MG63 (cell line): ENCODE measurements at places on chromosomes 3 and 15. TPM values are rescaled to one million over a fixed set of nuclear protein-coding genes. Genes with fewer than 3 reads are reported as not detected.

- DNase-seq, result no peak
These were observed 97.9 kb downstream of the APBA2 start for GRCh38 chr15:28983432-28984311.

DNA sequence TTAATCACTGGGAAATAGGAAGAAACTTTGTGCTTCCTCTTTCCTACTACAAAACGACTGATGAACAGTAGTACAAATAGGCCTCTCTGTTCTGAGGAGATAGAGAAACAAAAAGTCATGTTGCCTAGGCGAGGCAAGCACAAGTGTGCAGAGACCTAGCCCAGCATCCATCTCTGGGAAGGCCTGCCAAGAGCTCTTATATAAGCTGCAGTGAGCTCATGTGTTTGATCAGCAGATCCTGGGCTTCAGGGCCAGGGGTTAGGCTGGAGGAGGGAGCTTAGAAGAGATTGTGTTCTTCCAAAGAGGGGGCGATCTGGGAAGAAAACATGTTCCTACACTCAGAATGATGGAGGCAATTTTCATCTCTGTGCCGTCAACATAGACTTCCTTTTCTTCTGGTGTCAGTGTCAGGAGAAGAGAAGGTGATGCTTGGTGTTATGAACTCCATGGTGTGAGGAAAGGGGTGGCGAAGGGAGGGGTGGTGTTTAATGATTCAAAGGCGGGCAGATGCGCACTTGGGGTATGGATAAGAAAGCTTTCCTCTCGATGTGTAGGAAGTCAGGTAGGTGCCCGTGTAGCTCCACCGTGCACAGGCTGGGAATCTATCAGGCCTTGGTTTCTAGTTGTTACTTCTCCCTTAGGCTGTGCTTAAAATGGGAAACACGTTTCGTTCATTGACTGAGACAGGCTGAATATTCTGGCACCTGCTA lies 29.5 kb upstream of the ETV5 start:
- DNase-seq, result no peak

- DNase-seq, result no peak
These were observed 296.5 kb downstream of the ZIC1 start for GRCh38 chr3:147705651-147706051.

Gene ZNF770
- total RNA-seq, result 6.6 and 13.7 TPM in 2 replicates

Gene HCN4
- not detected in 2 replicates for total RNA-seq

Gene GPD1L
- 12.0 and 12.9 TPM in 2 replicates for total RNA-seq
